ENCODE measurements at places on chromosomes 6 and 20.
A peak's percentile ranks its signal among the peaks of the same experiment; 100 is the strongest.

DNA sequence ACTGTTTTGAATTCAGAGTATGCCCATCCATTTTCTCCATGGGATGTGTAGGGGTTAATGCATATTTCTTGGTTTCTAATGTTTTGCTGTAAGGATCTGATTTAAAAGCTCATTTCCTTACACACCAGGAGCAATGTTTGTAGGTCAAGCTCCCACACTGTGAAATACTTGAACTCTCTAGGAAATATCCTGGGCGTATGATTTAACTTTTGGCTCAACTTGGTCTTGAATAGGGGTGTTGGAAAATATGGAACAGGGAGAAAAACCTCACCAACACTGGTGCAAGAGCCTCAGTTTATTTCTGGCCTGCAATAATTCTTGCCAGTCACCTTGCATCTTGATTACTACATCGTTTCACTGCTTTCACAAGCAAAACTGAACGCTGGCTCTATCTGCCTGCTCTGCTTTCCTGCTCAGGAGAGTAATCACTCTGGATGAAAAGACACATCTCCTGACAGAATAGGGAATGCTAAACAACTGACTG is 25.1 kb upstream of the RFPL4B start:
- DNase-seq, result no peak

DNA sequence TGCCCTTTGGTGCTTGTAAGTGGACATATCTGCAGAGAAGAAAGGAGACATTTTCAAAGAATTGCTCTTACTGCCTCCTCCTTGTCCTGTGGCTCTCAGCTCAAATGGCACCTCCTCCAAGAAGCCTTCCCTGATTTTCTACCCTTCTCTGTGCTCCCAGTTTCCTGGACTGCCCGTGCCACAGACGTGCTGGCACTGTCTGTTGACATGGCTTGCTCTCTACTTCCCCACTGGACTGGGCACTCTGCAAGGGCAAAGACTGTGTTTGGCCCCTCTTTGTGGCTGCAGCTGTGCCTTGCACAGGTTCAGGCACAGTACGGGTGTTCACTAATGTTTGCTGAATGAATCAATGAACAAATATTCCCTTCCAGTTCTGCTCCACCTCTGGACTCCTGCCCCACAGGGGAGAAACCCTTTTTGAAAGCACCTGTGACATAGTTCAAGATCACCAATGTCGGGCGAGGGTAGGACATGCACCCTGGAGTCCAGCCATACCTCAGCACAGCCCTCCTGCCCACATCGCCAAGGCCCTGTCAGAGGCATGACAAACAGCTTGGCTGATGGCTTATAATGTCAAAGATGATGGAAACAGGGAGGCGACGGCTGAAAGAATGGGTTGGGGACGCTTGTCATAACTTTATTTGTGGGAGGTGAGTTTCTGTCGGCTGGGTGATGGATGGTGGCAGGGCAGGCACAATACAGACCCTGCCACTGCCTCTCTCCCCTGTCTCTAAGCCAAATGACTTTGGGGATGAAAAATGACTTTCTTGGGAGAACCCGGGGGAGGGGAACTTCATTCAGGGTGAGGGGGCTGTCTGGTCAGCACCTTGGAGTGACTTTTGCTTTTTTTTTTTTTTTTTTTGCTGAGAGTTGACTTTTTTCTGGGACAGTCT is 15.6 kb upstream of the CTNNBL1 start:
- no peak for DNase-seq

DNA sequence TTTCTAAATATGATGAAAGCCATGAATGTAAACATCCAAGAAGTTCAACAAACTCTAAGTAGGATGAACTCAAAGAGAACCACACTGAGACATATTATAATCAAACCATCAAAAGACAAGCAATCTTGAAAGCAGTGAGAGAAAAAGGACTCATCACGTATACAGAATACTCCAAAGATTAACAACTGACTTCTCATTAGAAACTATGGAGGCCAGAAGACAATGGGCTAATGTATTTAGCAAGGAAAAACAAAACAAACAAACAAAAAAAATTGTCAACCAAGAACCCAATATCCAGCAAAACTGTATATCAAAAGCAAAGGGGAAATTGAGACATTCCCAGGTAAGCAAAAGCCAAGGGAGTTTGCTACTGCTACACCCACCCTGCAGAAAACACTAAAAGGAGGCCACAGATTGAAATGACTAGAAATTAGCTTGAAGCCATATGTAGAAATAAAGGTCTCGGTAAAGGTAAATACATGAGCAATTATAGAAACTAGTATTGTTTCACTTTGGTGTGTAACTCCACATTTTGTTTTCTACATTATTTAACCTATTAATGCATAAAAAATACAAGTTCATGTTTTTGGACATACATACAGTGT is 301.1 kb upstream of the QKI start:
- DNase-seq, result no peak

DNA sequence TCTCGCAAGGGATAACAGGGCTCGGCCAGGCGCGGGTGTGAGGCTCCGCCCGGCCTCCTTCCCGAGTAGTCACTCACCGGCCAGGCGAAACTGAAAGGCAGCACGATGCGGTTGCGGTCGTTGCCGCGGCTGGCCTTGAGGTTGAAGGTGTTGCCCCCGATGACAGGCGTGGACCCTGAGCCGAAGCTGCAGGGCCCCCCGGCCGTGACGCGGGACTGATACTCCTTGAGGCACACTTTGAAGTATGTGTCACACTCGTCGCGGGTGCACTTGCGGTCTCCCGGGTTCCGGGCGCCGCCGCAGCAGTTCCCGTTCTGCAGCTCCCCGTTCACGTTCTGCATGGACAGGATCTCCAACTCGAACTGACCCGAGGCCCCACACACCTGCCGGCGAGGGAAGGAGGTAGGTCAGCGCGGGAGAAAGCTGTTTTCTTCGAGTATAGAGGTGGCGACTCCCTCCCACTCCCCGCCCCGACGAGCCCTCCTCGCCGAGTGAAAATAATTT is 1.1 kb downstream of the JAG1 start:
- peak; percentile 24 for DNase-seq

GRCh38 chr6:163352011-163352685 is 62.4 kb upstream of the QKI start:
- DNase-seq, result no peak

GRCh38 chr6:3630258-3630835 is 121.2 kb downstream of the PXDC1 start:
- no peak for DNase-seq

- DNase-seq, result no peak
Observed at GRCh38 chr20:48609491-48609978, 218.3 kb downstream of the PREX1 start.

DNA sequence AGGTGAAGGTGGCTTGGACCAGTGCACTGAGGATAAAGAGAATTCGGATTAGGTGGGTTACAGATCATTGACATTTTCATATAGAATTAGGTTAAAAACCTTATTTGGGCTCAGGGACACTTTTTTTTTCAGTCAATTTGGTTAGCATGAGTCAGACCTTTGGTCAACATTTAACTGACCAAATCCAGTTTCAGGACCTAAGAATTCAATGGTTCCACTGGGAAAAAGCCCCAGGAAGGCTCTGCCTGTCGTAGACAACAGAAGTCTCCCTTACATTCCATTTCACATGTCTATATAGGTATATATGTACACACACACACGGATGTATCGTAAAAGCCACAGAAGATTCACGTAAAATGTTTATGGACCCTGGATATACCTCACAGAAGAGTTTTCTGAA is 184.2 kb upstream of the RREB1 start:
- DNase-seq, result no peak

All from stimulated activated CD4-positive, alpha-beta T cell treated with anti-CD3 and anti-CD28 coated beads, Interleukin-4, amount 100 ng/mL, for 1 hour (primary cell).